ENCODE measurements at places on chromosomes 3 and 15.

DNA sequence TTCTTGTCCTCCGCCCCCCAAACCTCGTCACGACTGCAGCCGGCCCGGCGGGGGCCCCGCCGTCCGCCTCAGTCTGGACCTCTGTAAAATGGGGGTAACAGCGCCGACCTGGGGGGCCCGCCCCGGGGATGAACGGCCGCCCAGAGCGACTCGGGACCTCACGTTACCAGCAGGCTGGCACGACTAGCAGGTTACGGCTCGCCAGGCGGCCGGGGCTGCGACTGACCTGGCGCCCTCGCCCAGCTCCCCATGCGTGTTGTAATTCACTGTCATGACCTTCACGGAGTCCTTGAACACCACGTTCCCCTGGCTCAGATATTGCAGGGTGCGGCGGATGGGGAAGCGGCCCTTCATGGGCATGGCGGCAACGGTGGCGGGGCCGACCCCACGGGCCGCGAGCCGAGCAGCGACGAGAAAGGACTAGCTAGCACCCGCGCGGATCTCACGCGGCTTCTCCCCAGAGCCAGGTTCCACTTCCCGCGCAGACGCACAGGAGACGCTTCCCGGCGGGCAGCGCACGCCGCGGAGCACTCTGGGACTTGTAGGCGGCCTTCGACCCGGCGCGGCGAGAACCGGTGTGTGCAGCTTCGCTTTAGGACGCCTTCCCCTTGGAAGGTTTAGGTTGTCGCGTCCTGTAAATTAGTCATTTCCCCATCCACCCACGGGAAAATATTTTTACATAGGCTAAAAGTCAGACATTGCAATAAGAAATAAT lies at the start of gene MRPS25:
TSS of gene MRPS25 (minus strand) at position 481 of the 715 bp plus-strand sequence. CDS start at position 360, 121 bp downstream.
- DNase-seq = peak; percentile 94

DNA sequence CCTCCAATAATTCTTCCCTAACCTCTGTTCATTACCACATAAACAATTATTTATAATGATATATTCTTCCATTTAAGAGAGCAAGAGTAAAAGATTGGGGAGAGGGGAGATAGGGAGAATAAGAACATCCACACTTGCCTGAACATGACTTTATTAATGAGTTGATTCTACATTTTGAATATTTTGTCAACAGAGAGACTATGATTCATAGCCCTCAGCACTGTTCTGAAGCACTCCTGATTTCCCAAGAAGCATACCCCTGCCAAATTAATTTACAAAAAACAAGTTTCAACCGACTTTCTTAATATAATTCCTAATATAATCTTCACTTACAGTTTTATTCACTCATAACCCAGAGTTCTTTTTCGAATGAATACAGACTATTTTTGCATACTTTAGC lies 828.8 kb downstream of the ROBO2 start:
- no peak for DNase-seq

DNA sequence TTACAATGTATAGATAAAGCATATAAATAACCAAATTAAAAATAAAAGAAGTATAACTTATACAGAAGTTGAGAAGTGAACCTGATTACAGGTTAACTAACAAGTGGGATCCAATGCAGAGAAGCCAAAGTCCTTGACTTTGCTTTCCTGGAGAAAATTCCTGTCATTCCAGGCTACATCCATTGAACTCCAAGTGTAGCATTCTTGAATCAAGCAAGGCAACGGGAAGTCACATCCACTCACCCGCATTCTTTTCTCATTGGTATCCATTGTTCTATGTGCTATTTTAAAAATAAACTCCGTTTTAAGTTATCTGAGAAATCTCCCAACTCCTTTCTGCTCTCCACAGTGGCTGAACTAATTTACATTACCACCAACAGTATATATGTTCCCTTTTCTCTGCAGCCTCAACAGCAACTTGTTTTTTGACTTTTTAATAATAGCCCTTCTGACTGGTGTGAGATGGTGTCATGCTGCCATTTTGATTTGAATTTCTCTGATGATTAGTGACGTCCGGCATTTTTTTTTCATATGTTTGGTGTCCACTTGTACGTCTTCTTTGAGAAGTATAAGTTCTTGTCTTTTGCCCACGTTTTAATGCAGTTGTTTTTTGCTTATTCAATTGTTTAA lies 534.3 kb downstream of the ROBO1 start:
- DNase-seq = no peak

DNA sequence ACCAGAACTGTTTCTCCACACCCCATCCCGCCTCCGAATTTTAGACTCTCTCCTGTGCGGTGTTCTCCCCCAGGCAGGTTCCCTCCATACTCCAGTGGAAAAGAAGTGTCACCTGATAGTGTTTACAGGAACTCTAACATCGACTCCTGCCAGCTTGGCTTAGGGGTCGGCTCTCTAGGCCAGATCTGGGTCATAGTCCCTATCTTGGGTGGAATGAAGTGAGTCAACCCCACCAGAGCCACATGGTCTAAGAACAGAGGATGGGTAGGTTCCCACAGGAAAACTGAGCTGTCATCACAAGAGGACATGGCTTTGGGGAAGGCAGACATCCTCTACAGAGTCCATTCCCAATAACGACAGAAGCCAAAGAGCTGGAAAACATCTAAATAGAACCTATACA lies 5.9 kb downstream of the BCL2L10 start:
- DNase-seq = no peak

- DNase-seq = no peak
Observed at GRCh38 chr15:75796321-75796720, 46.9 kb upstream of the UBE2Q2 start.

DNA sequence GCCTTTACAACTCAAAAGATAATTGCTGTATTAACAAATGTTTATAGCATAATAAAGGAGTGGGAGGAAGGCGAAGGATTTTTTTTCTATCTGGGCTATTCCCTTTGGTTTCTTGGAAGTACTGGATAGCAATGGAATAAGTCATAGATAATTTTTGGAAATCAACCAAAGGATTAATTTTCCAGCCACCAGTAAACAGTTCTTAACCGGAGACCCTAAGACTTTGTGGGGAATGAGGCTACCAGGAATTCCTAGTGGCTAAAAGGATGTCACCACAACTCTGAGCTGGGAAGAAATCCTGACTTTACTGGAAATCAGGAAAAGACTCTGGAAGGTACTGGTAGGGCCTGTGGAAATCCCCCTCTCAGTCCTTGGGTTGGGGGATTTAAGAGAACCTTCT lies 138.4 kb upstream of the RARB start:
- no peak for DNase-seq

DNA sequence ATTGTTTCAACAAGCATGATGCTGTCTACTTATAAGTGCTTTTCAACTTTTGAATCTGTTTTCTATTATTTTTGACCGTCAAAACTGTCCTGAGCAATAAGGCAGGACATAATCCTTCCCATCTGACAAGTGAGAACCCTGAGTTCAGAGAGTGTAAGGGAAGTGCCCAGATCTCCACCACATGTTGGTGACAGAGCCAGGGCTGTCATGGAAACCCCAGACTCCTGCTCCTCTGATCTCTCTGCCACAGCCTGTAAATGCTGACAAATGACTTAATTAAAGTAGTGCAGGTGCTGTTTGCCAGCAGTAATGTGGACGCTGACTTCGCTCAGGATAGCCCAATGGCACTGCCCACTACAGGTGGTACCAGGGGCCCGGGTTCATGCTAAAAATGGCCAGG lies 40.3 kb downstream of the SPSB4 start:
- DNase-seq = no peak

GRCh38 chr3:115832265-115832664 lies 209.0 kb downstream of the GAP43 start:
- DNase-seq = no peak

DNA sequence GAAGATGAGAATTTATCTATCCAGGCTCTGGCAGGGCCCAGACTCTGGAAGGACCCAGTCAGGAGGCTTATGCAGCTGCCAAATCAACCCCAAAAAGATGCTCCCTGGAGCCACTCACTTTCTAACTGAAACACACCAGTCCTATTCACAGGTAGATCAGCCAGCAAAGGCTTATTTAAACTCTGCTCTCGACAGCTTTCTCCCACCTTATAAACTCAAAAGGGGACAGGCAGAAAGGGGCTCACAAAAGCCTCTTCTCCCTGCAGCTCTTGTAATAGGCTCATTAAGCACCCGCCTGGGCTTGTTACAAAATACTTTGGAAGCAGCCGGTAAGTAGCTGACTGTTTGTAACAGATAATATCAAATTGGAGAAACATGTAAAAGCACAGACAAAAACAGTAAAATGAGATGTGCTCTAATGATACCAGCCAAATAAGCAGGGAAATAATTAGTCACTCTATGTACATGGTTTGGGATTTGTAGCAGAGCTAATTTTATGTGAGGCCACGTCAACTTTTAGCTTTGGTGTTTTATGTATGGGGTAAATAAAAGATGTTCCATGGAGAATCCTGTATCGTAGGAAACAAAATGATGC lies 213.8 kb downstream of the NR2F2 start:
- DNase-seq = no peak

GRCh38 chr15:75156326-75157215 lies 45.1 kb upstream of the C15orf39 start:
- no peak for DNase-seq

GRCh38 chr3:81793410-81793809 lies 32.0 kb upstream of the GBE1 start:
- no peak for DNase-seq

DNA sequence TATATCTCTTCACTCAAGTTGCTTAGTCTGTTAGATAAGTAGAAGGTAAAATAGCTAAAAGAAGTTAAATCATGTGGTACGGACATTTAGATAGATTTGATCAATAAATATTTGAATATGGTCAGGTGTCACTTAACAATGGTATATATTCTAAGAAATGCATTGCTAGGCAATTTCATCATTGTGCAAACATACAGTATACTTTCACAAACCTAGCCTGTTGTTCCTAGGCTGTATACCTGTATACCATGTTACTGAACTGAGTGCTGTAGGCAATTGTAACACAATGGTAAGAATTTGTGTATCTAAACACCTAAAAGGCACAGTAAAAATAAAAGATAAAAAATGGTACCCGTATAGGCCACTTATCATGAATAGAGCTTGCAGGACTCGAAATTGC lies 112.8 kb upstream of the CGNL1 start:
- no peak for DNase-seq

All from GM06990 (cell line).